CD4-positive, alpha-beta T cell treated with Interleukin-10 for 1 hour (primary cell): ENCODE measurements at places on chromosomes 12 and 14.

DNA sequence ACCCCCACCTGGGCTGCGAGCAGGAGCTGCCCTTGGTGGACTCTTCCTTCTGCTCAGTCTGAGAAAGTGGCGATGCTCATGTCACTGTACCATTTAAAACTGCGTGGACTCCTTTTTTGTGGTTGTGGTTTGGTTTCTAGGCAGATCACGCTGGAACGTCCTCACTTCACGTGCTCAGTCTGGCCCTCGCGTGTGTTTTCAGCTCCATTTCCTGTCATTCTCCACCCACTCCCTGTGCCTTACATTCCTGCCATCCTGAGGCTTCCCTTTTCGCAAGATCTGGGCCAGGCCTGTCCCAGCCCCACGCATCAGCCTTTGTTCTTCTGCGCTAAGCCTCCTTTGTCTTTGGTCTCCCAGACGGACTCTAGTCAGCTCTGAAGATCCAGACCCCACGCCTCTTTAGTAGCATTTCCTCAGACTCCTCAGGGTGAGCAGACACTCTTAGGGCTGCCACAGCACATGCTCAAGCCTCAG, 105.4 kb downstream of the FBXL14 start:
- peak; percentile 17 for DNase-seq

DNA sequence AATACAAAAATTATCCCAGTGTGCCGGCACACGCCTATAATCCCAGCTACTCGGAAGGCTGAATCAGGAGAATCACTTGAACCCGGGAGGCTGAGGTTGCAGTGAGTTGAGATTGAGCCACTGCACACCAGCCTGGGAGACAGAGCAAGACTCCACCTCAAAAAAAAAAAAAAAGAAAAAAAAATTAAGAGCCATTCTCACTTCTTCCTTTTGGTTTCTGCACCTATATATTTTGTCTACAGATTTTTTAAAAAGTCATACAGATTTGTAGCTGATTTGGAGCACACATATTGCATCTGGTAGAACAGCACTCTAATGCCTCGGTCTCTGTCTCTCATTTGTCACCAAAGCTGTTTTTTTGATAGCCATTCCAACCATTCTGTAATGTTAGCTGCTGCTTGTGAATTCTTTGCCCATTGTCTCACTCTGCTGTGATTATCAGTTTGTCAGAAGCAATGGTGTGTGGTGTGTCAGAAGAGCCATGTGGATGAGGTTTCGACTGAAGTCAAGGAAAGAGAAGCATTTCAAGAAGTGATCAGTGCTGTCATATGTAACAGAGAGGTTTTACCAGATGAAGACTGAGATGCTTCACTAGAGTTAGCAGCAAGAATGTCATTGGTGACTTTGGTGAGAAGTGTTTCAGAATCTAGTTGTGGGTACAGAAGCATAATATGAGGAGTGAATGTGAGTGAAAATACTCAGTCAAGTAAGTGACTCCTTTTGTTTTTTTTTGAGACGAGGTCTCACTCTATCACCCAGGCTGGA, 8.7 kb upstream of the KTN1 start:
- DNase-seq, result no peak

- DNase-seq, result no peak
Observed at GRCh38 chr14:20601522-20601921, 10.3 kb upstream of the RNASE12 start.

DNA sequence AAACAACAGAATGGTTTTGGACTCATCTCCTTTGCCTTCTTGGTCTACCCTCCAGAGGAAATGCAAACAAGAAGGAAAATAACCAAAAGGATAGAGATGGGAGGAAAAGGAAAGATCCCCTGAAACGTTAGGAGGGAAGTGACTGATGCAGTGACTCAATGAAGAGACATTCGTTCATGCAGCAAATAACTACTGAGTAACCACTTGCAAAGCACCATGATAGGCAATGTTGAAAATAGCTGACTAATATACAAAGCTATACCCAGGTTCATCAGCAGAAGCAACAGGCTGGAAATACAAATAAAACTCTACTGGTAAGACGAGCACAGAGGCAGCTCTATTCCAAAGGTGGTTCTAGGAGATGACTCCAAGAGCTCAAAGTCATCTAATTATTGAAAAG, 41.8 kb downstream of the R3HDM2 start:
- DNase-seq, result no peak
